Activated T-cell treated with anti-CD3 and anti-CD28 coated beads for 1 hour (primary cell): ENCODE measurements at places on chromosomes 11 and 22.

DNA sequence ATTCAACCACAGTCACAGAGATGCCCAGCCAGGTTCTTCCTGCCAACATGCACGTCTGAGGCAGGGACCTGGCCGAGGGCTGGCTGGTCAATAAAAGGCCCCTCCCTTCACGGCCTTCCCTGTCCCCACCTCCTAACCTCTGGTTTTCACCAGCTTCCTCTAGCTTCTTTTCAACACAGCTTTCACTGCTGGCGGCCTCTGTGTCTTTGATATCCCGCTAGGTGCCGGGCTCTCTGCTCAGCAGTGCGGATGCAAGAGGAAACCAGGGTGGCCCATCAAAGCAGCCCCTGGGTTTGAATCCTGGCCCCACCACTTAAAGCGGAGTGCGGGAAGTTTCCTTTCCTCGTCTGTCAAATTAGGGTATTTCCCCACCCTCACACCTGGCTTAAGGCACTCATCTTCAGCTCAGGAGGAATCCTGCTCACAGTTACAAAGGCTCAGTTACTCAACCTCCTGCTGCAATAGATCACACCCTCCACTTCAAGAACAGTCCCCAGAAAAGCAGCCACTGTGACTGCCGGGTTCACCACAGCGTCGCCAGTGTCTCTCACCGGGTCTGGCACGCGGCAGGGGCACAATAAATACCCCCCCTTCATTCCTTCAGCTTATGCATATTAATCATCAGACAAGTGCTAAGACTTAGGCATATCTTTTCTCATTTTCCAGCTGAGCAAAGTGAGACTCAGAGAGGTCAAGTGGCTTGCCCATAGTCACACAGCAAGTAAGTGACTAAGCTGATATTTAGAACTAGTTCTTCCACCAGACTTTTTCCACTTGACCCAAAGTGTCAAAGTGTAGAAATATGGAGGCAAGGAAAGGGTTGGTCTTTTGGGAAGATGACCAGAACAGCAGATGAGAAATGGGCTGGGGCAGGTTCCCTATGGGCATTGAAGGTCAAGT is 45.7 kb downstream of the TXN2 start:
- peak; percentile 31 for DNase-seq

DNA sequence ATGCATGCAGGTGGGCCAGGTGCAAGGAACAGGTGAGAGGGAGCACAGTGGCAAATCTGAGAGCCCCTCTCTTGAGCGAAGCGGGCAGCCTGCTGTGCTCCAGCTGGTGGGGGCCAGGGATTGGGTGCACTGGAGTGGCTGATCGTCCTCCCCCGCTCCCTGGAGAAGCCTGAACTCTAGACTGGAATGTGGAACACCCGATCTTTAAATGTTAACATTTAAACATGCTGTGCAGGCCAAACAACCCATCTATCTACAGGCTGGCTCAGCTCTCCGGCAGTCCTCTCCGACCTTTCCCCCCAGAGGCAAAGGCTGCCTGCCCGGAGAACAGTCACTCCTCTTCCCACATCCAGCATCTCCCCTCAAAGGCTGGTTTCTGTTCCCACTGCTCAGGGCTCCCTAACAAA is 5.1 kb downstream of the MRGPRF start:
- no peak for DNase-seq

DNA sequence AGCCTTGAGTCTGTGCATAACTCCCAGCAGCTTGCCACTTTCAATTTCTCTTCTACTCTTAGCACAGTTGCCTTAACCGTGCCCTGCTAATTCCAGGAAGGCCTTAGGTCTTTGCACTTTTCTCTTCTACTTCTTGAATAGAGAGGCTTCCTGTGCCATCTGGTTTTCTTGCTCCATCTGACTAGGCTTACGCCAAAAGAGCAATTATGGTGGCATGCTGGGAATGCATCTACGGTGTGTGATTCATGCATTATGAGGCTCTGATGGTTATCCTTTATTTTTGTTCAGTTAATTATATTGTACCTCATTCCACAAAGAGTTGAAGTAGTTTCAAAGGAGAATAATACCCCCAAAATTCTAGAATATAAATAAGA is 29.4 kb downstream of the SIK2 start:
- no peak for DNase-seq

- DNase-seq, result no peak
These were observed 16.0 kb downstream of the ZMAT5 start for GRCh38 chr22:29750559-29751538.

- no peak for DNase-seq
These were observed 580.5 kb upstream of the CCDC90B start for GRCh38 chr11:83866655-83867054.
